ENCODE measurements at places on chromosomes 12 and 14.

DNA sequence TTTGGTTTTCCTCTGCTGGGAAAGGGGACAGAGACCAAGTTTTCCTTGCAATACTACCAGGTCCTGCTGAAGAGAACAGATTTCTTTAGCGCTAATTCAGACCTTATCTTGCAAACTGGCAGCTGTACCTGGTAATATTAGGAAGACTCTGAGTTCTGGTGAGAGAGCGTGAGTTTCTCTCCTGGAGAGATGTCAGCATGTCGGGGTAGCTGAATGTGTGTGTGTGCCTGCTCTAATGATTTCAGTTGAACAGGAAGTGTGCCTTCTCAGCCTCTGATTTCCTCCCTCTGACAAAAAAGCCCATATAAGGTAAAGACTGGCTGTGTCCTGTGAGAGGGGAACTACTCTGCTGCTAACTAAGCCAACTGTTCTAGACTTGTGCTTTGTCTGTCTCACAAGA is 10.3 kb upstream of the ERP27 start:
- peak; percentile 36 for DNase-seq

- DNase-seq = no peak
These were observed 88.2 kb upstream of the CNOT2 start for GRCh38 chr12:70154960-70155589.

DNA sequence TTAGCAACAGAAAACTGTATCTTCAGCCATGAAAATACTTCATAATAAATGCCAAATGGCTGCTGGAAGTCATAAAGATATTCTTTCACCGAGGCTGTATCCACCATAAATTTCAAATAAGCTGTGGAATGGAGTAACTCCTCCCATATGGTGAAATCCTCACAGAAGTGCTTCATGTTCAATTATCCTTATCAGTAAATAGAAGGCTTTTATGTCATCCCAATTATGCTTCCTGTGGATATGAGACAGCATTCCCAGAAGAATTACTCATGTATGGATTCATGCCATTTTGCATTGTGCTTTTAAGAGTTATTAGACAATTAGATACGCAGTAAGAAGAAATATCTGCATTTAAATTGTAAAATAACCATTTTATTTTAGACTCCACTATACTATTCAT is 99.0 kb downstream of the RTN1 start:
- no peak for DNase-seq

DNA sequence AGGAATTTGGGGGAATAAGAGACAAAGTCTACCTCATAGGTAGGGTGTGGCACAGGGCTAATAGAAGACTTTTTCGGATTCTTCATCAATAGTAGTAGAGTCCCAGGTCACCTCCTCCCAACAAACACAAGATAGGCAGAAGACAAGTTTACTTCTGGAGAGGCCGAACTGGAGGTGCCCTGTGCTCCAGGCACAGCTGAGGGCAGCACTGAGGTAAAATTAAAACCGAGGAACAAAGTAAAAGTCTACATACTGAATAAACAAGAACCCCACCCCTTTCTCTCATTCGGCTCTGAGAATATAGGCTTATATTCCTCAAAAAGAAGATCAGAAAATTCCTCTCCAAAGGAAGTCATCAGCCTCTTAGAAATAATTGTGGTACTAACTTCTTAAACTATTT is 161.5 kb downstream of the SEC23A start:
- no peak for DNase-seq

DNA sequence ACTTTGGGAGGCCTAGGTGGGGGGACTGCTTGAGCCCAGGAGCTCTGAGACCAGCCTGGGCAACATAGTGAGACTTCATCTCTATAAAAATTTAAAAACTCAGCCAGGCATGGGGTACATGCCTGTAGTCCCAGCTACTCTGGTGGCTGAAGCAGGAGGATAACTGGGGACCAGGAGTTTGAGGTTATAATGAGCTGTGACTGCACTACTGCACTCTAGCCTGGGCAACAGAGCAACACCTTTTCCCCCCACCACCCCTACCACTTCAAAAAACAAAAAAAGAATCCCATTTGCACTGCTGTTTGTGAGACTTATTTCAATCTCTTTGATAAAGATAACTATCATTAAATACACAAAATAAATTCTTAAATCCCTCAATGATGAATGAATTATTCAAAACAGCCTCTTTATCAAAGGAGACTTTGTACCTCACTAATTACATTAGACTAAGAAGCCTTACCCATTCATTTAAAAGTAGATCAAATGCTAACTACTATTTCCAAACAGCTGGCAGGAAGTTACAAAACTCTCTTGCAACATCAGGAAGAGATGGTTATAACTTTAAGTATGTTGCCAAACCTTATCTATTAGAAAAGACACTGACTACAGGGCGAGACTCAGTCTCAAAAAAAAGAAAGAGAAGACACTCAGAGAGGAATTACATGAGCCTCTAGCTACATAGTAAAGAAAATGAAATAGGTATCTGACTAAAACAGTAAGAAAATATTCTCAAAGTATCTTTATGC is 14.7 kb downstream of the BLTP3B start:
- DNase-seq = peak; percentile 48

GRCh38 chr14:49774106-49774505 is 6.2 kb downstream of the KLHDC2 start:
- DNase-seq = no peak

DNA sequence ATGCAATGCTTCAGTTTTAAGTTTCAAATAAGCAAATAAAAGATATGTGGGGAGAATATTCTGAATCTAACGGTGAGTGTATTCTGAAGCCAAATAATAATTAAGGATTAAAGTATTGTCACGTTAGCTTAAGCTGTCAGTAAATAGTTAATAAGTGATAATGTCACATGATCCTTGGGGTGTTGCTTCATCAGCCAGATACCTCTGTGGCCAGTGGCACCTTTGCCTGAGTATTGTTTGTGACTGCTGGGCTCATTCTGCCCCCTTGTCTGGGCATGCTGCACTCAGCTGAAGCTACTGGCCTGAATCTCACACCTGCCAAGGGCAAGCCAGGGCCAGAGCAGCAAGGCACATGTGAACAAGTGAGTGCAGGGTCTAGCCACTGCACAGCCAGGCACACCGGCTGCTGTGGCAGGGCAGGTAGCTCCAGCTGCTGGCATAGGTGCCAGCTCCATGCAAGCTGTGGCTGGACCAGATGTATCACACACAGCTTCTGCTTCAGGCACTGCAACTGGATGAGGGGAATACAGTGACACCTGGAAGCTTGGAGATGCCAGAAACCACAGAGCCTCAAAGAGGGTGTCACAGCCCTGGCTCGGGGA is 739.7 kb downstream of the SLC6A15 start:
- no peak for DNase-seq

DNA sequence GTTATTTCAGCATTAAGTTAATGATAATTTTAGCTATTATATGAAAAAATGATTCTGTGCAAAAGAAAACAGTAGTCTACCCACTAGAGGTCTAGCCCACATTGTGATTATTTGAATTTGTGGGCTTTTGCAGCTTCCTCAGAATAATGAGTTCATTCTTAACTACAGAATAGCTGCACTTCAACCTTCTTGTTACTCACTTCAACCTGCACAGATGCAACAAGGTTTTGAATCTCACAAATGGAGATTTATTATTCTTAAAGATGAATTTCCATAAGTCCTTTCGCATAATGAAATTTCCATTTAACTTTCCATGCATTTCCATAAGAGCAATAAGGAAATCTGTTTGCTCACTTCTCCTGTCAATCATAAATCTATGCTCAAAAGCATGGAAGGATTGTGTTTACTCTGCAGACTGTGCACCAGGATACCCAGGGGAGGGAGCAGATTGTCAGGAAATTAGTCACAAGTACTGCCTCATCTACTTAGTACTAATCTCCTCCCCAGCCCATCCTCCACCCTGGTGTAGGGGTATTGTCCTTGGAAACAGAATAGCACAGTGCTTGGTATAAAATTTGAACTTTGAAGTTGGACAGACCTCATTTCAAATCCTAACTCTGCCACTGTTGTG is 24.1 kb downstream of the PTGER2 start:
- no peak for DNase-seq

DNA sequence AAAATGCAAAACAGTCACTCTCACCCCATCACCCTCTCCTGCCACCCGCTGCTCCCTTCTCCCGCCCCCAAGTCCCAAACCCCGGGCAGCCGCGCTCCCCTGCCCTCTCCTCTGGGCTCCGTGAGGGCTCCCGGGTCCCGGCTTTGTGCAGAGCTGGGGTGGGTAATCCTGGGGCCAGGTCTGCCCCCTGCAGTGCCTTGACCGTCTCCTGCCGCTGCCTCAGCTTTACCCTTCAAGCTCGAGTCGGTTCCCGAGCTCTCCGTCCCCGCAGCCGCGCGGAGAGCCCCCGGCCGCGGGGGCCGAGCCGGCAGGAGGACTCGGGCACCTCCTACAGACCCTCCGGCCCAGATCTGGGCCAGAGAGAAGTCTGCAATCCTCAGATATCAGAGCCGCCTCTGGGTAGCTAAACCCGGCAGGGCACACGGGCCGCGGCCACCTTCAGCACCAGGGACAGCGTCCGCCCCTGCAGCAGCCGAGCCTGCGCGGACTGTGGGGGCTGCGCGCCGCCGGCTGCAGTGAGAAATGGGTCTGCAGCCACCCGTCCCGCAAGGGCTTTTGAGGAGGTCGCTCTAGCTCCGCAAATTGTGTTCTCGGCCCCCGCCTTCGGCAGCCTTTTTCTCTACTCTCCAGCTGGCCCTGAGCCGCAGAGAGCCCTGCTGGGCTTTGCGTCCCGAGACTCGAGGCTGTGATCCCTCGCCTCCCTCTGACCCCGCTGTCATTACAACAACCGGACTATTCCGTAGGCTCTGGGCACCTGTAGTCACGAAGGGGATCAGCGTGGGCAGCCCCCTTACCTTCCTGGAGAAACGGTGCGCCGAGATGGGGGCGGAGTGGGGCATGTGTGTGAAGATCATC is 1.2 kb downstream of the PRMT8 start:
- DNase-seq = peak; percentile 12

GRCh38 chr14:24224618-24225071 is 7.5 kb downstream of the NEDD8 start:
- peak; percentile 54 for DNase-seq

Measured in GM04504 (cell line).